ENCODE measurements at places on chromosomes 12 and 14.

DNA sequence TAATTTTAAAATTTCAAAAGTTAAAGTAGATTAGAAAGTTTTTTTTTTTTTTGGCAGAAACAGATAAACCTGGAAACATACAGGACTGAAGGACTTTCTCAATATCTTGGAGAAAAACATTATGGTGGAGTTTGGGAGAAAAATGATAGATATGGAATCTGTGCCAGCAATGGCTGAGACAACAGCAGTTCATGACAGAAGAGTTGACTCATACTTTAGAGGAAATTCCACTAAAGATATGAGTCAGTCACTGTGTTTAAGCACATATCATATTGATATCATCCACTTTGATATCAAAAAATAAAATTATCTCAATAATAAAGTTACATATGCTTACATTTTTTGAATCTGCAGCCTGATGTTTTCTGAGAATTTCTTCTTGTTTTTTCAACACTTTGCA is 193.9 kb upstream of the OR4E1 start:
- no peak for DNase-seq

- DNase-seq: no peak
Measured at GRCh38 chr14:67666750-67667449, 7.5 kb downstream of the VTI1B start.

DNA sequence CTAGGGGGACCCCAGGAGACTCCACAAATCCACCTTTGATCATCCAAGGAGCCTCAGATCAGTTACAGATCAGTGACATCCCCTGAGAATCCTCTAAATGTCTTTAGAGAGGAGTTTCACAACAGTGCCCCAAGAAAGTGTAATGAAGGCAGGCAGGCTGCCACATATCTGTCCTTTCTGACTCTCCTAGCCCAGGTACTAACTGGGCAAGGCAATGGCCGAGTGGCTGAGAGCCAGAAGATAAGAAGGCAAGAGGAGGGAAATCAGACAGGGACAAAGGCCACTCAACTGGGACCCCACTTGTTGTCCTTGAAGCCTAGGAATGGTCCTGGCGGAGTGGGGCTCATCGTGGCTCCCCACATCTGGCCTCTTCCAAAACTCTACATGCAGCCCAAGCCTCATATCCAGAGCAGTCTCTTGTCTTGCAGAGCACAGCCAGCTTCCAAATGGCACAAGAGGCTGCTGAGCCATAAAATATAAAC is 11.6 kb downstream of the ACTN1 start:
- no peak for DNase-seq

GRCh38 chr14:70789961-70790360 is 19.4 kb downstream of the MAP3K9 start:
- no peak for DNase-seq

- no peak for DNase-seq
Measured at GRCh38 chr14:32514236-32514635, 185.1 kb downstream of the AKAP6 start.

DNA sequence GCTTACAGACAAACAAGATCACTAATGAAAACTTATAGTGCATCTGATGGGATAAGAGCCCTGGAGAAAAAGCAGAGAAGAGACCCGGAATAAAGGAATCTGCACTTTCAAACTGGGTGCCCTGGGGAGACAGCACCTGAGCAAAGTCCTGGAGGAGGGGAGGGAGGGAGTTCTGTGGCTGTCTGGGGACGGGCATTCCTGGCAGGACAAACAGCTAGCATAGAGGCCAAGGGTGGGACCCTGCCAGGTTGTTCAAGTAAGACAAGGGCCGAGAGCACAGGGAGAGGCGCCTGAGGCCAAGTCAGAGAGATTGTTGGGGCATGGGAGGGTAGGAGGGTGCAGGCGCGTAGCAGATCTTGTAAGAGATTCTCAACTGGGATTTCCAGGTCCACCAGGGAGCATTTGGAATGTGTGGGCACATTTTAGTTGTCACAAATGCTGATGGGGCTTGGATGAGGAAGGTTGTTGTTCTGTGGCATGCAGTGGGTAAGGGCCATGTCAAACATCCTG is 14.2 kb downstream of the IQSEC3 start:
- DNase-seq: no peak

GRCh38 chr14:101223561-101224162 is 320.1 kb upstream of the RTL1 start:
- no peak for DNase-seq

DNA sequence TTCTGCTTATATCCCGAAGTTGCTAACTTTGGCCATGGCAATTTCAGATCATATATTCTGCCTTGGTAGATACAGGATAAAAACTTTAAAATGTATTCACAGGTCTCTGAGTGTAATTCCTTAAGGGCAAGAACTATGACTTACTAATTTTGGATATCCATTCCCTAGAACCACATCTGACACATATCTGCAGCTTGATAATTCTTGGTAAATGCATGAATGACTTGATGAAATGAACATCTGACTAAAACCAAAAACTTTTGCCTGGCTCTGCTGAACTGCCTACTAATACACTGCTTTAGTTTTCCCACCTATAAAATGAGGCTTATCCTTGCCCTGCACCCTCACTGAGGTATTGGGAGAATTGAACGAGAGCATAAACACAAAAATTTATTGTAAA is 32.2 kb downstream of the SLC25A21 start:
- DNase-seq: no peak
